ENCODE measurements at places on chromosomes 16 and 17.

- DNase-seq: no peak
Observed at GRCh38 chr16:54213322-54213721, 73.3 kb downstream of the IRX3 start.

GRCh38 chr17:56939869-56940484, 20.9 kb downstream of the COIL start:
- no peak for DNase-seq

- DNase-seq: no peak
Observed at GRCh38 chr16:87855852-87856715, 13.2 kb downstream of the SLC7A5 start.

DNA sequence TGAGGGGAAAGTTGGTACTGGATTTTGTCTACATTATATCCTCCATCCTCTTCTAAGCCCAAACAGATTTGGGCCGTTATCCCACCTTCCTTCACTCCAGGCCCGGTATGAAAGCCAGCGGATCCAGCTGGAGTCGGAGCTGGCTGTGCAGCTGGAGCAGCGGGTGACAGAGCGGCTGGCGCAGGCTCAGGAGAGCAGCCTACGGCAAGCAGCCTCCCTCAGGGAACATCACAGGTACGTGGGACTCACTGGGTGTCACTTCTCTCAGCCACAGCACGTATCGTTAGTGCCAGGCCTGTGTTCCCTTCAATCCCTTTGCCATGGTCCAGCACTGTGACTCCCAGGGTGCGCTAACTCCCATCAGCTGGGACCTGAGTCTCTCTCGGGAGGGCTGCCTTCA, 11.3 kb downstream of the CNTROB start:
- DNase-seq: no peak

DNA sequence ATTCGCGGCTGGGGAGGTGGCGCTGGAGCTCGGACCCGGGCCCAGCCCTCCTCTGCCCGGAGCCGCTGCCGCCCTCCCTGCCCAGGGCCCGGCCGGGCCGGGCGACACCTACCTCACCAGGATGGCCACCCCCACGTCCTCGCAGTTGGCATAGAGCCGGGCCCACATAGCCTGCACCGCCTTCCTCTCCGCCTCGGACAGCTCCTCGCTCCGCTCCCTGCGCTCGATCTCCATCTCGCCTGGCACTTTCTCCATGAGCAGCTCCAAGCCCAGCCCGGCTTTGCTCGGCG, 276 bp downstream of the CYGB start:
- DNase-seq: no peak

DNA sequence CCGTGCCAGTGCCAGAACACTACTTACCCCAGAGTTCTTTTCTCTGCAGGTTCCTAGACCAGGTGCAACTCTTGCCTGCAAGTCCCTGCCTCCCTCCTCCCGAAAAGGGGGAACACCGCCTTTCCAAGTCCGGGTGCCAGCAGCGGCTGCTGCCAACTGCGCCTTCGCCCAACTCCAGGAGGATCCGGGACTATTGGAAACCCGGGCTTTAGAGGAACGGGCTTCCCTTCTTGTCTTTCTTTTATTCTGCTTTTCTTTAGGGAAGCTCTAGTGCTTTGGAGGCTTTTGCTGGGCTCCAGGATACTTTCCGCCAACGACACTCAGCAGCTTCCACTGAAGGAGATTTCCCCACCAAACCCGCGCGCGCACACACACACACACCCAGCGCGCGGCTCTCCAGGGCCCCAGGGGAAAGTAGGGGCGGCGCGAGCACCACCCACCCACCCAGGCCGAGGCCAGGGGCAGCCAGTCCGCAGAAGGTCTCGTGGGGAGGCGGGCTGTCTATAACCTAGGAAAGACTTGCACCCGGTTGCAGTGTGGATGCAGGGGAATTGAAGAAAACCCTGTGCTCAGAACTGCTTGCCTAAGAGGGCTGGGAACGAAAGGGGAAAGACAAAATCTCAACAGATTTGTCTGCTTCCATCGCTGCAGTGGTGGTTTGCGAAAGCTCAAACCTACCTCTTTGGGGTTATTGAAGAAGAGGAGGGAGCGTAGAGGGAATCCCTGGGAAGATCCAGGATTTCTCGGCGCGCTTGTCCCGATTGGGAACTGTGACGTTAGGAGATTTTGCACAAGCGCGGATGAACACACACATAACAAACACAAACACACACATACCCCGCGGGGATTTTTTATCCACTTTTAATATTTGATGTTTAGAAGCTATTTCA, 977 bp upstream of the CA10 start:
- no peak for DNase-seq

DNA sequence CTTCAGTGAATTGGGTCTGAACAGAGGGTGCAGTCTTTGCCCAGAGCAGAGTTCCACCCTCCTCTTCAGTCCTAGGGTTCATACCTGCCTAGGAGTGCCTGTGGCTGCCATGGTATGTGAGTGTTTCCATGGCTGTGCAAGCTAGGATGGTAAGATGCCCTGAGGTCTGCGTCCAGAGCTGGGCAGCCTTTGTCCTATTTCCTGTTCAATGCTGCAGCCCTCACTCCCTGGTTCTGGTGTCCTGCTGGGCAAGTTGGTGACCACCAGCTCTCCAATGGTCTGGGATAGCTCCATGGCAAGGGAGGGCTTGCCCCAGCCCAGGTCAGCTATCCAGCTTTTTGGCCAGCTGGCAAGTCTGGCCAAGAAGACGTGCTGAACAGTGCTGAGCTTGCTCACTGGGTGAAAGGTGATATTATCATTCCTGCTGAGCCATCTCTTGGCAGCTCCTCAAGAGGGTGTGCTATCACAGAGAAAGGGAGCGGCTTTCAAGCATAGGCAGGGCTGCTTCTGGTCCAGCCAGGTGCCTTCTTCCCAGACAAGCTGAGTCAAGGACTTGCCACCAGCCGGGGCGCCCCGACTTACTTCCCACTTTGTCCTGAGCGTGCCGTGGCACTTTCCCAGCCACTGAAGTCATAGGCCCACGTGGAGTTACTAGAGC, 13.0 kb upstream of the NFATC3 start:
- DNase-seq: no peak

GRCh38 chr16:23229714-23230113, 47.2 kb downstream of the SCNN1G start:
- DNase-seq: no peak

DNA sequence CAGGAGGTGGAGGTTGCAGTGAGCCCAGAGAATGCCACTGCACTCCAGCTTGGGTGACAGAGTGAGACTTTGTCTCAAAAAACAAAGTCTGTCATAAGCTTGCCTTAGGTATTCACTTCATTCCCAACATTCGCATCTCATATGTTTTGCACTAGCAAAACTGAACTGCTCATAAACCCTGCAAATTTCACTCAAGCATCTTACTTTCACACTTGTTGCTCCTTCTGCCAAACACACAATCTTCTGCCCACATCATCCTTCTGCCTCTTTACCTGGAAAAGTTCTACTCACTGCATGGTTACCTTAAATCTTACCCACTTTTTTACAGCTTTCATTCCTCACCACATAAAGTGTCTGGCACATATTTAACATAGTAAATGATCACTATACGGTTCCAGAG, 152.5 kb downstream of the USP22 start:
- no peak for DNase-seq

GRCh38 chr17:3754458-3755334, 31.0 kb downstream of the HASPIN start:
- peak; percentile 69 for DNase-seq

- DNase-seq: no peak
Observed at GRCh38 chr17:31318851-31319661, 2.4 kb downstream of the EVI2A start.

DNA sequence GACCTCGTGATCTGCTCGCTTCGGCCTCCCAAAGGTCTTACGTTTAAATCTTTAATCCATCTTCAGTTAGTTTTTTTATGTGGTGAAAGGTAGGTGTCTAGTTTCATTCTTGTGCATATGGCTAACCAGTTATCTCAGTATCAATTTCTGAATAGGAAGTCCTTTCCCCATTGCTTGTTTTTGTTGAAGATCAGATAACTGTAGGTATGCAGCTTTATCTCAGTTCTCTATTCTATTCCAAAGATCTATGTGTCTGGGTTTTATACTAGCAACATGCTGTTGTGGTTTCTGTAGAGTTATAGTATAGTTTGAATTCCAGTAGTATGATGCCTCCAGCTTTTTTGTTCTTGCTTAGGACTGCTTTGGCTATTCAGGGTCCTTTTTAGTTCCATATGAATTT, 65.2 kb downstream of the TNFRSF13B start:
- no peak for DNase-seq

GRCh38 chr17:4422864-4423263, 10.9 kb upstream of the SPNS3 start:
- DNase-seq: no peak

DNA sequence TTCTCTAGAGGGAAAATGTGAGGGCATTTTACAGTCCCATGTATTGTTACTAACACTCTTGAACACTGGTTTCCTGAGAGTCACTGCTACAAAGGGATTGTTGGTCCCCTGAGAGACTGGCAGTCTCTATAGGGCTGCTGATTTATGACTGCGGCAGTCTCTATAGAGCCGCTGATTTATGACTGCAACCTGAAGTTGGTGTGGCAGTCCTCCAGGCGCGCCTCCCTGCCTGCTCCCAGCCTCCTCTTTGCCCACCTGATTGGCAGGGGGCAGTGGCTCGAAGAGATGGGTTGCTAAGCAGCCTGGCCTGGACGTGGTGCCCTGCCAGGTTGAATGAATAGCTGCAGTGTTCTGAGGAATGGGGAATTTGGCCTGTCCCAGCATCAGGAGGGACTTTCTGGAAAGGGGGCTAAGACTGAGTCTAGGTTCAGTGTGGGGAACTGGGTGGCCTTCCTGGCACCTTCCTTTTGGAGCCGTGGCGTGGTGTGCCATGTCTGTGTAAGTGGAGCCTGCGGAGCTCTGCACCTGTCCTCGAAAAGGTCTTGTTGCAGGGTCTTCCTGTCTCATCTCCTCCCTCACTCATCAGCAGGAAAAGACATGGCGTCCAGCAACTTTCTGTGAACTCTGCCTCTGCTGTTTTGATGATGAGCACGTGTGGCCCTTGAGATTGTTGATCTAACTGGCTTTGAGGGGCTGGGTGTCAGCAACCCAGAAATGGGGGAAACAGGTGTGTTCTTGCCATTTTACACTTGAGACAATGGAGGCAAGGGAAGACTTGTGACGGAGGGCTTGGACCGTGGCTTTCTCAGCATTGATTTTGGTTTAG, 24.9 kb downstream of the SAP30BP start:
- DNase-seq: no peak

DNA sequence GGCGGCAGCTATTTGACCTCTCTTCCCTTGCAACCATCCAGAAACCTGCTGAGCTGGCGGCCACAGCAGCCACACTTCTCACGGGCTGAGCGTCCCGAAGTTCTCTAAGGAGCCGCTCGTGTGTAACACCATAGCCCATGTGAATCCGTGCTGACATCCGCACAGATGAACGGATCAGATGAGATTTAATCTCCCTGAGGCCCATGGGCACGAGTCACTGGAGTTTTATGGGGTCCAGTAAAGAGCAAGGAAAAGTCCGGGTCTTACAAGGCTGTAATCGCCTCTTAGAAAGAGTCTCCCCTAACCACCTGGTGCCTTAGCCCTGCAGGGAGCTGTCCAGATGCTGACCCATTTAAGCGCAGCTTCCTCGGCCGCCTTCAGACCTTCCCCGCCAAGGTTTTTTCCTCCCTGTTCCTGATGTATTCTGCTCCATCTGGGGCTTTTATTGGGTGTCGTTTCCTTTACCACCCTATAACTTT, 5.5 kb upstream of the CACNG5 start:
- DNase-seq: no peak

GRCh38 chr16:82936941-82937551, 310.3 kb downstream of the CDH13 start:
- no peak for DNase-seq

GRCh38 chr16:54055864-54056263, 230.7 kb downstream of the IRX3 start:
- DNase-seq: no peak

DNA sequence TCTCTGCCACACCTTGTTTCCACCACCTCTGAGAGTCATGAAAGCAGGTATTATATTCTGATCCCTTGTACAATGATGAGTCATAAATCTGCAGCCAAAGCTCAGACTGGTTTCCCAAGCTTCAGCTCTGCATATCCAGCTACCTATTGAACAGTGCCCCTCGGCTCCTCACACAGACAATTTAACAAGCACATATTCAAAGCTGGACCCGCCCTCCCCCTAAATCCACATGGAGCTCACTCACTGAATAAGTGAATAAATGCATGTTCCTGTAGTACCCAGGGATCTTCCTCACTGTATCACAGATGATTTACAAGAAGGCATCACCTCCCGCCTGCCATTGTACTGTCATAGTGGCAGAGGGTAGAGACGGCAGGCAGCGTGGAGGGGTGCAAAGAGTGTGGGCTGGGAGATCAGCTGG, 516.4 kb downstream of the GRIN2A start:
- no peak for DNase-seq

GRCh38 chr17:48565022-48565554, 13.1 kb downstream of the HOXB4 start:
- no peak for DNase-seq

GRCh38 chr16:66250686-66251431, 115.6 kb upstream of the CDH5 start:
- no peak for DNase-seq

GRCh38 chr17:64095144-64095882, 34.6 kb downstream of the ERN1 start:
- DNase-seq: no peak

DNA sequence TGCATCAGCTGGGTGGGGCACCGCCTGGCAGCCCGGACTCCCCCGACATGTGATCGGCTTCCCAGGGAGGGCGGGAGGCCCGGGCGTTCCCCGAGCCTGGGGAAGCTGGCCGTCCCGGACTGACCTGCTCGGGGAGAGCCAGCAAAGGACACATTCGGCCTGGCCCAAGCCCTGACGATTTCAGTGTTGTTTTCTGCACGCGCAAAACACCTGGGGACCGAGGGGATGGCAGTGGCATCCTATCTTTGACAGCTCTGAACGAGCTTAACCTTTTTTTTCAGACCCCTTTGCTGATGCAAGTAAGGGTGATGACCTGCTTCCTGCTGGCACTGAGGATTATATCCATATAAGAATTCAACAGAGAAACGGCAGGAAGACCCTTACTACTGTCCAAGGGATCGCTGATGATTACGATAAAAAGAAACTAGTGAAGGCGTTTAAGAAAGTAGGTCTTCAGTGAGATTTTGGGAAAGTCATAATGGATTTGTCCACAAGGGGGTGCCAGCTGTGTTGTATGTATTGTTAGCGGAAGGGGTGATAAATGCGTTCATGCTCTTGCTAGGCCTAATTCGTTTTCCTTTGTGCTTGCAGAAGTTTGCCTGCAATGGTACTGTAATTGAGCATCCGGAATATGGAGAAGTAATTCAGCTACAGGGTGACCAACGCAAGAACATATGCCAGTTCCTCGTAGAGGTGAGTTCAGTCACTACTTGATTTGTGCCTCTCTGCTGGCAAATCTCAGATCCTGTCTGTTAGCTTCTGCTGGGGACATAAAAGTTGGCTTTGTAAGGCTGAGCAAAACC, 1.0 kb downstream of the EIF1 start:
- DNase-seq: no peak
